ENCODE measurements at places on chromosomes 7 and 10. TPM values are rescaled to one million over a fixed set of nuclear protein-coding genes. Genes with fewer than 3 reads are reported as not detected.

GRCh38 chr7:114504586-114504985 lies 90.0 kb downstream of the FOXP2 start:
- no peak for DNase-seq

DNA sequence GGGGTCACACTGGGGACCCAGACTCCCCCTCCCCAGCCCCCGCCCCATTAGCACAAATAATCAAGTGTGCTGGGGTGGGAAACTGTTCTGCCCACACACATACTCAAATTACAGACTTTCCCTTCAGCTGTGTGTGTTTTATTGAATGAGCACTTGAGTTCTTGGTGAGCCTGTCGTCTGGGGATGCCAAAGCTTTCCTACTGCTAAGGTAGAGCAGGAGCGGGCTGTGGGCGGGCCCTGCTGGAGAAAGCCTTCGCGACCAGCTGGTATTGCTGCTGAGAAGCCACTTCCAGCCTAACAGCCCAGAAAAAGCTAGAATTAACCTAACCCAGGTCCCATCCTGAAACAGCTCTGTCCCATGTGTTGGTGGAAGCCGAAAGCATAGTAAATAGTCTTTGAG lies 87.0 kb upstream of the KMT2E start:
- DNase-seq: peak; percentile 78

DNA sequence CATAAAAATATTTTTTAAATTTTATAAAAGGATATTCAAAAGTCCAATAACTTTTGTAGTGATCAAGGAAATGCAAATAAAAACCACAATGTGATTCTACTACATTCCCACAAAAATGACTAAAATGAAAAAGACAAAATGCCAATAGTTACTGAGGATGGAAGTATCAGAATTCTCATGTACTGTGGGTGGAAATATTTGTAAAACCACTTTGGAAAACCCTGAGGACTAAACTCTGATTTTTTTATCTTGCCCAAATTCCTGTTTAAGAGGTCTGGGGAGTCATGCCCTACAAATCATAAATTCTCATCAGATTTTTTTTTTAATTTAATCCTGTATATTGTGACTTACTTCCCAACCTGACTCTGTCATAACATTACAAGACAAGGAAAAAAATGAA lies 9.8 kb upstream of the SEMA3D start:
- no peak for DNase-seq

- DNase-seq: no peak
Observed at GRCh38 chr7:155722118-155722517, 77.7 kb downstream of the RBM33 start.

DNA sequence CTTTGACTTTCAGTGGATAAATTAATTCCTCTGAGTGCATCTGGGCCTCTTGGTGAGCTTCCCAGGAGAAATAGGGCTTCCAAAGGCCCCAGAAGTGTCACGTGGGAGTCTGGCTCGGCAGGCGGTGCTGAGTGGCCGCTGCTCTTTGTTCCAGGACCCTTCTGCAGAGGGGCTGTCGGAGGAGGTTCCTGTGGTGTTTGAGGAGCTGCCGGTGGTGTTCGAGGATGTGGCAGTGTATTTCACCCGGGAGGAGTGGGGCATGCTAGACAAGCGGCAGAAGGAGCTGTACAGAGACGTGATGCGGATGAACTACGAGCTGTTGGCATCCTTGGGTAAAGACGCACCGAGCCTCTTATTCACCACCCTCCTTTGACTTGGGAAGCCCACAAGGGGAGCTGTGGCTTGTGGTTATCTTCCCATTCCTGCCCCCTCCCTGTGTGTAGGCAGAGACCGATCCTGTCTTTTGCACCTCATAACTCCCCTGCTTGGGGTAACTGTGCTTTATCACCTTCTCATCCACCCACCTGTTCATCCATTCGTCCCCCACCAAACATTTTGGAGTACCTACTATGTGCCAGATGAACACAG lies 11.9 kb downstream of the ZNF862 start:
- no peak for DNase-seq

- no peak for DNase-seq
Observed at GRCh38 chr10:103769176-103769575, 86.2 kb downstream of the SH3PXD2A start.

GRCh38 chr10:125543796-125544195 lies 139.2 kb downstream of the TEX36 start:
- no peak for DNase-seq

GRCh38 chr7:106588422-106589197 lies 72.3 kb downstream of the CCDC71L start:
- no peak for DNase-seq

The TMEM26 gene
- 0.10 TPM for total RNA-seq

The ADAM8 gene
- total RNA-seq: 15.8 TPM

The ZNF365 gene
- 8.2 TPM for total RNA-seq

The CLEC2L gene
- total RNA-seq: not detected

The HOXA13 gene
- total RNA-seq: under 0.01 TPM

The PON1 gene
- not detected for total RNA-seq

The ARHGEF5 gene
- 15.6 TPM for total RNA-seq

The DDIT4 gene
- 704 TPM for total RNA-seq
